Left forelimb (tissue), 1 donor: ENCODE measurements at places on chromosomes 12 and 14.

DNA sequence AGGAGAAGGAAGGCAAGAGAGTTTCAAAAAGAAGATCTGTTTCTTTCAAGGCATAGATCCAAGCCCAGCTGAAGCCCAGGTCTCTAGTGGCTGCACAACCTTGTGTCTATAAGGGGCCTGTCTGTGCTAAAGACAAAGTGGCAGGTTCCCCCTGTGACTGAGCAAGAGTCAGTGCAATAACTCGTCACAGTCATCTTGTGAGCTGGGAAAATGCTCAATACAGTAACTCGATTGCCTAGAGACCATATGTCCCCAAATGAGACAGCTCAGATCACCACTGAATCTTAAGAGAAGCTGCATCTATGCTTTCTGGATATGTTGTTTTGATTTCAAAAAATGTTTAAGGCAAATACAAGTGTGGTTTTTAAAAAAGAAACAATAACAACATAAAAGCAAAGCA is 24.2 kb downstream of the ST8SIA1 start:
- DNase-seq = no peak

GRCh38 chr14:67360470-67361206 is 510 bp downstream of the EIF2S1 start:
- no peak for DNase-seq

DNA sequence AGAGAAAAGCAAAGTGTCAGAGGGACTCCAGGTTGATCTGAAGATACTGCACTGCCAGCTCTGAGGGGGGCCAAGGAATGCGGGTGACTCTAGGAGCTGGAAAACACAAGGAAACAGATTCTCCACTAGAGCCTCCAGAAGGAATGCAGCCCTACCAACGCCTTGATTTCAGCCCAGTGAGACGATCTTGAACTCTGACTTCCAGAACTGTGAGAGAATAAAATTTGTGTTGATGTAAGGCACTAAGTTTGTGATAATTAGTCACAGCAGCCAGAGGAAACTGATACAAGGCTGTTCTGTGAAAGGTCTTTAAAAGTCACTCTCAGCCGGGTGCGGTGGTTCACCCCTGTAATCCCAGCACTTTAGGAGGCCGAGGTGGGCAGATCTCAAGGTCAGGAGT is 34.2 kb downstream of the CKAP4 start:
- DNase-seq = no peak

- DNase-seq = peak; percentile 88
Measured at GRCh38 chr12:6195665-6196535, 4.3 kb upstream of the CD9 start.

DNA sequence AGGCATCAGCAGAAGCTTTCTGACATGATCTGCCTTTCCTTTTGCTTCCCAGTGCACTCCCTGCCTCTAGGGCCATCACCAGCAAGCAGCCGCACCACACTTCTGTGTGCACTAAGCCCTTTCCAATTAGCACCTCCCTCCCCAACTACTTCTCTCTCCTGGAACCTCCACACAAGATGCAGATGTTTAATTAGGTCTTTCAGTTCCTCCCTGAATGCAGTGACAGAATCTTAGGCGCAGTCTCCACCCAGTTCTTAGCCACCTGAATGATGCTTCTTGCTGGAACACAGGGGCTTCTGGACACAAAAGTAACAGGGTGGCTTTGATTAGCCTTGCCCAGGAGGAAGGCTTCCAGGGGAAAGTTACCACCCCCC is 32.9 kb downstream of the NIN start:
- DNase-seq = no peak

GRCh38 chr14:27002179-27002578 is 404.3 kb upstream of the NOVA1 start:
- DNase-seq = no peak

GRCh38 chr14:56125772-56126636 is 7.8 kb downstream of the PELI2 start:
- DNase-seq = no peak

- no peak for DNase-seq
Measured at GRCh38 chr12:109892165-109892715, 7.8 kb upstream of the TCHP start.

- no peak for DNase-seq
Measured at GRCh38 chr12:42812086-42812485, 222.5 kb upstream of the PRICKLE1 start.

DNA sequence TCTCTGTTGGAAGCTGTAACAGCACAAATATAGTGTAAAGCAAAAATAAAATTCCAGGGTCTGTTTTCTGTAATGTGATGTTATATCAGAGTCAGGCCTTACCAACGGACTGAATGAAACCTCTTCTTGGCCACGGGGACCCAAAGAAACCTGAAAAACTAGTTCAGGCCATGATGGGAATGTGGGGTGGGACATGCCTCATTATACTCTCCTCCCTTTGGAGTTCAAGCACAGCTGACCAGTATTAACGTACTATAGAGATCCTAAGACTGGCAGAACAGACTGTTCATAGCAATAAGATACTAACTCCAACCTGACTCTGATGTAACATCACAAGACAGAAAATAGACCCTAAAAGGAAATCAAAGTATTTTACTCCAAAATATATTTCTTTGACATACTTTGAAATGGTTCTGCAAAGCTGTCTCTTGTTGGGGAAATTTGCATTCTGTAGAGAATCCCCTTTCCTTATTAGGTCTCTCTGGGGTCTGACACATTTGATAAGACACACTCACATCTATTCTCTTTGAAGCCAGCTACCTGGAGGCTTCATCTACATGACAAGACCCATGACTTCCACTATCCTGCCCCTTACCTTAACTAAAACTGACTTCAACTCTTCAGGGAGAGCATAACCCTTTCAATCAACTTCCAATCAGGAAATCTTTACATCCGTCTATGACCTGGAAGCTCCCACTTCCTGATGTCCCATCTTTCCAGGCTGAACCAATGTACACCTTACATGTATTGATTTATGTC is 444.6 kb downstream of the SOX5 start:
- no peak for DNase-seq

- no peak for DNase-seq
Measured at GRCh38 chr14:71713016-71713415, 219.2 kb upstream of the RGS6 start.

GRCh38 chr14:80678436-80678835 is 263.1 kb downstream of the CEP128 start:
- no peak for DNase-seq

GRCh38 chr12:93853698-93854478 is 176.7 kb downstream of the CRADD start:
- DNase-seq = no peak

GRCh38 chr12:123398550-123399254 is 14.8 kb downstream of the KMT5A start:
- no peak for DNase-seq

- no peak for DNase-seq
Measured at GRCh38 chr14:34425095-34425851, 36.8 kb downstream of the SPTSSA start.

- no peak for DNase-seq
Measured at GRCh38 chr14:81252278-81252677, 31.5 kb upstream of the GTF2A1 start.

GRCh38 chr14:61575551-61576150 is 119.7 kb upstream of the HIF1A start:
- no peak for DNase-seq

- DNase-seq = peak; percentile 54
Measured at GRCh38 chr12:31005256-31005943, 68.3 kb upstream of the DDX11 start.

- no peak for DNase-seq
Measured at GRCh38 chr14:105412771-105413543, 6.7 kb upstream of the MTA1 start.

GRCh38 chr12:22467190-22467589 is 77.2 kb downstream of the C2CD5 start:
- DNase-seq = no peak

GRCh38 chr14:25602106-25602505 is 552.2 kb upstream of the STXBP6 start:
- no peak for DNase-seq

GRCh38 chr14:30227876-30228275 is 300.2 kb upstream of the PRKD1 start:
- DNase-seq = no peak

- DNase-seq = no peak
Measured at GRCh38 chr12:27382171-27382795, 49.6 kb downstream of the BMAL2 start.

- DNase-seq = no peak
Measured at GRCh38 chr14:88013750-88014349, 8.9 kb downstream of the GPR65 start.

DNA sequence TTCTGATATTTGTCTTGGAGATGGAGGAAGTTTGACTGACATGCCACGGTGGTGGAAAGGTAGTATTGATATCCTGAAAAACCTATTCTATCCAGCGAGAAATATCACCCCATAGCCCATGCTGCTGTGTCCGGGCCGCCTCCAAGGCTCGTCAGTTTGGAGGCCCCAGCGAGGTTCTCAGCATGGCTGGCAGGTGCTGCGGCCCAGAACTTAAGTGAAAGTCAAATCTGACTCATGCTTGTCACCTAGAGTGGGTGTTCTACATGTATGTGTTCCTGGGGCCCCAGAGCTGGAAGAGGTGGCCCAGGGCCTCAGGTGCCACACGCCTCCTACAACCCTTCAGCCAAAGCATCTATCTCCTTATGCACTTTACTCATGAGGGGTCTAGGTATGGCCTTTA is 92.9 kb downstream of the GCH1 start:
- DNase-seq = no peak

- no peak for DNase-seq
Measured at GRCh38 chr14:92225731-92226130, 97.2 kb upstream of the SLC24A4 start.

- DNase-seq = no peak
Measured at GRCh38 chr12:49365542-49365941, 1.7 kb upstream of the SPATS2 start.

GRCh38 chr12:13504074-13504473 is 307.5 kb downstream of the EMP1 start:
- DNase-seq = no peak

GRCh38 chr12:120254809-120255208 is 10.7 kb downstream of the PXN start:
- DNase-seq = no peak

- peak; percentile 92 for DNase-seq
Measured at GRCh38 chr12:1594261-1595025, at the start of gene FBXL14. TSS of gene FBXL14 (minus strand) at chr12:1594581. CDS start at chr12:1594066, 515 bp downstream.

DNA sequence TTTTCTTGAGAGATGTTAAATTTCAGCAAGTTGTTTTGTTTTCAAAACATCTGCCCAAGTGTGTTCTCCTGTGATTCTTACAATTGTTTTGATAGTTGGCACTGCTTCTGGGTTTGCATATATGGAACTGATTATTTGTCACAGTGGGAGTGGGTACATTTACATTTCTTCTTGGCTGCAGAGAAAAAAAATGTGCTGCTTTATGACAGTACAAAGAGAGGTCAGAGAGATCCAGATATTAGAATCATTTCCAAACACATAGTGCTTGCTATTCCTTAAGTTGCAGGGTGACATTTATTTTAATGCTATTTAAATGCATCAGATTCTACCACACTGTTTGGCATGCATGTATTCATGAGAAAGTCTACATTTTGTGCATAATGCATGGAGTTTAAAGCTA is 303.5 kb upstream of the MDGA2 start:
- DNase-seq = no peak

GRCh38 chr12:3644104-3644503 is 108.8 kb downstream of the CRACR2A start:
- DNase-seq = no peak

DNA sequence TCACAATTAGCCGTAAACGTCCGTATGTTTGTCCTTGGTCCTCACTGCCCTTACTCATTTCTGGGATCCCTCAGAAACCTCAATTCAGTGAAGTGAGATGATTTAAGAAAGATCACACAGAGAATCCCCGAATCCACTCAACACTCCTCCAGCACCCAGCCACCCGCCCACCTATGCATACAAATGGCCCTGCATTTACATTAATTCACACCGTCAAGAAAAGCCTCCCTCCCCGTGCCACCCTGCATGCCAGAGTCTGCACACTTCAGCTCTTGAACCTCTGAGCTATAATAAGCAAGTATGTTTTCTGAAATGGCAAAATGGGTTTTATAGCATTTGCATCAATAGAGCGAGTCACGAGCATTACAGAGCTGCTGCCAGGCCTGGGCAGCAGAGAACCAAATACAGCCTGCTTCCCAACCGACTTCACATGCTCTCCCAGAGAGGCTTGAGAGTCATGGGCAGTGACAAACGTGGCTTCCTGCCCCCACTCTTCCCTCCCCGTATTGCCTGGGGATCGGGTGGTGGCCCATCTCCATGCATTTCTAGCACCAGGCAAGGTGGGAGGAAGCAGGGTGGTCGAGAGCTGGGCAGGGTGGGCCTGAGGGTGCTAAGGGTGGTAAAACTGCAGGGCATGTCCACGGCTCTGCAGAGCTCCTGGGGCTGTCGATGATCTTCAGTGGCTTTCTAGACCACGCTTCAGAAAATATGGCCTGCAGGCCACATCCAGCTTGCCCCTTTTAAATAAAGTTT is 177.6 kb downstream of the RIMBP2 start:
- no peak for DNase-seq

DNA sequence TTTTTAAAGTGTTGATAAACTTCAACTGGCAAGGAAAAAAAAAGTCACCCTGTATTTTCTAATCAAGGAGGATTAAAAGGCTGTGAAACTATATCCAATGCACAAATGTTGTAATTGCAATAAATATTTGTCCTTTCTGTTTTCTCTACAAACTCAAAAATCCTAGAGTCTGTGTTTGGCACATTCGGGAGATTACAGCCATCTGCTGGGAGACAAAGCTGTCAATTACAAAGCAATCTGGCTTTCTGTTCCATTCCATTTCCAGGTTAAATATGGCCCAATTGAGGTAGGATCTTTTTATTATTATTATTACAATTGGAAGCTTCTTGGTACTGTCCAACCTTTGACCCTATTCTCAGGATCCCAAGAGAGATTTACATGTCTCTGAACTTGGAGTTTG is 295.9 kb downstream of the DIO2 start:
- no peak for DNase-seq

GRCh38 chr14:73712071-73712506 is 2.1 kb downstream of the PNMA1 start:
- no peak for DNase-seq

- DNase-seq = no peak
Measured at GRCh38 chr14:34775922-34776321, 61.5 kb upstream of the CFL2 start.

DNA sequence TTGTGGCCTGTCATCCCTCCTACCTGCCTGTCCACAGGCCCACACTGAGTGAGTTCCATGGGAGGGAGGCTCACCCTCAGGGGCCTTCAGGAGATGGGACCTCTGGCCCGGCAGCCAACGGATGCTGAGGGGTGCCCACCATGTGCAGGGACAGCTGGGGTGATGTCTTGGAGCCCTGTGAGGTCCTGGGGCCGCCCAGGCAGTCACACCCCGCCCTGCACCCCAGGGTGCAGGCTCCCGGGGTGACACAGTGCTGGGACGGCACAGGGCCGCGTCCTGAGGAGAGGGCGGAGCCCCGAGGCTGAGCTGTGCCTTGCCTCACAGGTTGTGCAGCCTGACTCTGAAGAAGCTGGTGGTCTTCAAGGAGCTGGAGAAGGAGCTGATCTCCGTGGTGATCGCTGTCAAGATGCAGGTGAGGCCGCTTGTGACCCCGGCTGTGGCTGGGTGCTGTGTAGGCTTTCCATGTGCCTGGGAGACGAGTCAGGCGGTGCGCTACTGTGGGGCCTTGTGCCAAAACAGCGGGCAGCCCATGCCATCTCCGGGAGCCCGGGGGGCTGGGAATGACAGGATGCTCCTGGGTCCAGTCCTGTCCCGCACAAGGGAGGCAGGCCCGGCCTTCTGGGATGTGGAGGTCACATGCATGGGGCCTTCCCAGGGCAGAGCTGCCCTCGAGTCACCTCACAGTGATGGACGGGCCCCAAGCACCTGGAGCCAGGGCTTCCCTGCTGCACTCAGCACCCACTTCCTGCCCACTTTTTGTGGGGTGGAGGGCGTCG is 33.8 kb downstream of the PACS2 start:
- no peak for DNase-seq
